ENCODE measurements at places on chromosomes 3 and 15. TPM values are rescaled to one million over a fixed set of nuclear protein-coding genes. Genes with fewer than 3 reads are reported as not detected.

GRCh38 chr3:185152410-185153170 is at the start of gene C3orf70:
TSS of gene C3orf70 (minus strand) at chr3:185153060. CDS start at chr3:185152823, 237 bp downstream.
- DNase-seq: no peak

DNA sequence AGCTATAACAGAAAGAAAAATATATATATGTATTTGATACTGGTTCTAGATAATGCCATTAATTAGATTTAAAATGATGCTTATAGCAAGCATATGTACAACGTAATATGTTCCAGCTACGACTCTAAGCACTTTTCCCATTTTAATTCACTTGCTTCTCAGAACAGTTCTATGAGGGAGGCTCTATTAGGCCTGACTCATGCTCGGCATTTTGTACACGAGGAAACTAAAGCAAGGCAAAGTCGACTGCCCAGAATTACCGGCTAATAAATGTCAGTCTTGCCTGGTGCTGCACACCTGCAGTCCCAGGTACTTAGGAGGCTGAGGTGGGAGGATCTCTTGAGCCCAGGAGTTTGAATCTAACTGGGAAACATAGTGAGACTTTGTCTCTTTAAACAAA is 106.0 kb downstream of the PTPRG start:
- DNase-seq: no peak

- DNase-seq: no peak
These were observed 38.1 kb downstream of the HSPBAP1 start for GRCh38 chr3:122755491-122755890.

Gene EPHA6
- polyA plus RNA-seq: not detected

GRCh38 chr3:128992926-128993460 is 883 bp downstream of the CFAP92 start:
- DNase-seq: no peak

GRCh38 chr3:130968221-130968620 is 58.4 kb downstream of the ASTE1 start:
- DNase-seq: no peak

GRCh38 chr3:42025370-42026138 is 63.7 kb upstream of the ULK4 start:
- DNase-seq: no peak

GRCh38 chr3:177746337-177746933 is 549.2 kb upstream of the TBL1XR1 start:
- DNase-seq: no peak

DNA sequence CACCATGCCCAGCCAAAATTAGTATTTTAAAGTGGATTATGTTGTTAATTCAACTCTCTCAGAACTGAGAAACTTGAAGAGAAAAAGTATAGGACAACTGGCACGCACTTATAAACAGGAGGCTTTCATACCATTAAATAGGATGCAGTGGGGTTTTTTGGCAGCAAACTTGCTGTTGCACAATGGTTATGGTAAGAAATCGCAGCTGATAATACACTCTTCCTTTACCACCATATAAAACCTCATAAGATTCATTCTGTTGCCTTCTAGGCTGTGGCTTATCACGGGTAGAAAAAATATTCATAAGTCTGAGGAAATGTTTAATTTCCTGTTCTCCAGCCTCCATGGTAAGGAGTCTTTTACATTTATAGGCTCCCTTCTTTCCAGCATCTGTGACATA is 95.3 kb downstream of the TMCO5A start:
- no peak for DNase-seq

DNA sequence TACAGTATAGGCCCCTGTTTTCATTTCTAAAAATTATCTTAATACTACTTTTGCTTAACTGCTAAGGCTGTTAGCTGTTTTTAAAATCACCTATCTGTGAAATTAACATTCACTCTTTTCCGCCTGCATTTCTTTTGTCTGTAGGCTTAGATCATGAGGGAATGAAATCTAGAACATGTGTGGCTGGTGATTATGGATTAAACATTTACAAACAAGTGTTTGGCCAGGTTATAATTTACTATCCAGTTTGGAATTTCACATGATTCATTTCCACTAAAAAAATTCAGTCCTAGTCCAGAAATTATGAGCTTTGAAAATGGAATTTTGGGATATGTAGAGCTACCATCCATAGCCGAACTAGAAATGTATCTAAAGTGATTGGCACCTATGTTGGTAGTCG is 39.1 kb downstream of the GOLM2 start:
- no peak for DNase-seq

GRCh38 chr3:145698250-145698649 is 462.7 kb downstream of the PLOD2 start:
- no peak for DNase-seq

DNA sequence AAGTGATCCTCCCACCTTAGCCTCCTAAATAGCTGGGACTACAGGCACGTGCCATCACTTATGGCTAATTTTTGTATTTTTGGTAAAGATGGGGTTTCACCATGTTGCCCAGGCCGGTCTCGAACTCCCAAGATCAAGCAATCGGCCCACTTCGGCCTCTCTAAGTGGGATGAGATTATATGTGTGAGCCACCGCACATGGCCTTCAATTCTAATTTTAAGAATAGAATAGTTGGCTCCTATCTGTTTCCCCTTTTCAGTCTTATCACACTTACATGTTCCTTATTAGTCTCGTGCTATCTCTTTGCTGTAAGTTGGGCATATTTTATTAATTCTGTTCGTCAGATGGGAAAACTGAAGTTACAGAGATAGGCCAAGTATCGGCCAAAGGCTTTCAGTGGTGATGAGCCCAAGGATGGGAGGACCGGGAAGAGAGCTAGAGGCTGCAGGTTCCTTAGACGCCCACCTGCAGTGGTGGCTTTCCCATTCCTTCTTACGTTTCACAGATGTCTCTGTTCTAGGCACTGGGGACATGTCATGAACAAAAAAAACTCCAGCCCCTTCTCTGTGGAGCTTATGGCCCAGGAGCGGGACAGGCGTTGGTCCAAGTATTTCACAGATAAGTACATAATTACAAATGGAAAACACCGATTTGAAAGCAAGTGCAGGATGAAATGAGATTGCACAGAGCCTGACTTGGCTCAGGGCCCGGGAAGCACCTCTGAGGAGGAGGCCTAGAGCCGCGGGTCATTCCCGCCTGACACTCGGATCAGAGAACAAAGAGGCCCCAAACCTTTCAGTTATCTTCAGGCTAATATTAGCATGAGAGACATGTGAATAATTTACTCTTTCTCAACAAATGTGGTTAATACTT is 91.1 kb upstream of the KLF13 start:
- no peak for DNase-seq

DNA sequence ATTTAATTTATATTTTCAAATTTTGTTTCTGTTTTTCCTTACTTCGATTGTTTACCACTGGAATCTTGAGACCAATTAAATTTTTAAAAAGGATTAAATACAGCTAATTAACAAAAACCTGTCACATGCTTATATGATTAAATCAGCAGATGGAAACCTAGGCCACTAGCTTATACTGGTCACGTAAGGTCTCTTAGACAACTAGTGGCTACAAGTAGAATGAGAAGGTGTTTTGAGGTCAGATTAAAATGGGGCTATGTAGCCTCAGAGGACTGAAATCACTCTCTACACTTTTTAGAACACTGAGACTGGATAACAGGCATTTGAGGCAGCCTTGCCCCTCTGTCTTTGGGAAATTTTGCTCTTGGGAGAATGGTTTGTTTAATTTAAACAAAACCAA is 246.5 kb upstream of the ONECUT1 start:
- no peak for DNase-seq

Gene ZBBX
- polyA plus RNA-seq: not detected

GRCh38 chr3:124873226-124873625 is 13.9 kb downstream of the ITGB5 start:
- no peak for DNase-seq

DNA sequence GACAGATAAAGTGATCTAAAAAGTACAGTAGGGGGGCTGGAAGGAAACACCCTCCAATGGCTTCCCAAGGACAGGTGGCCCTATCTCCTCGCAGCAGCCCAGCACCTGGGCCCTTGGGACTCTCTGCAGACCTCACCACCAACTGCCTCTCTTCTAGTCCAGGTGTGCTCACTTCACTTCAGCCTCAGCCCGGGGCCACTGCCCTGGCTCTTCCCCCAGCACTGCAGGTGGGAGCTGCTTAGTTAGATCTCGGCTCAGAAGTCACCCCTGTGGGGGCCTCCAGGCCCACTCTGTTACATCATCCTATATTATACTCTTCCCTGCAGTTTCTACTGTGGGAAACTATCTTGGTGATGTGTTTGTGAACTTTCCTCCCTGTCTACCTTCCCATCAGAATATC is 2.0 kb downstream of the KLF15 start:
- DNase-seq: no peak

- no peak for DNase-seq
These were observed 15.2 kb upstream of the PLXND1 start for GRCh38 chr3:129621626-129622225.

DNA sequence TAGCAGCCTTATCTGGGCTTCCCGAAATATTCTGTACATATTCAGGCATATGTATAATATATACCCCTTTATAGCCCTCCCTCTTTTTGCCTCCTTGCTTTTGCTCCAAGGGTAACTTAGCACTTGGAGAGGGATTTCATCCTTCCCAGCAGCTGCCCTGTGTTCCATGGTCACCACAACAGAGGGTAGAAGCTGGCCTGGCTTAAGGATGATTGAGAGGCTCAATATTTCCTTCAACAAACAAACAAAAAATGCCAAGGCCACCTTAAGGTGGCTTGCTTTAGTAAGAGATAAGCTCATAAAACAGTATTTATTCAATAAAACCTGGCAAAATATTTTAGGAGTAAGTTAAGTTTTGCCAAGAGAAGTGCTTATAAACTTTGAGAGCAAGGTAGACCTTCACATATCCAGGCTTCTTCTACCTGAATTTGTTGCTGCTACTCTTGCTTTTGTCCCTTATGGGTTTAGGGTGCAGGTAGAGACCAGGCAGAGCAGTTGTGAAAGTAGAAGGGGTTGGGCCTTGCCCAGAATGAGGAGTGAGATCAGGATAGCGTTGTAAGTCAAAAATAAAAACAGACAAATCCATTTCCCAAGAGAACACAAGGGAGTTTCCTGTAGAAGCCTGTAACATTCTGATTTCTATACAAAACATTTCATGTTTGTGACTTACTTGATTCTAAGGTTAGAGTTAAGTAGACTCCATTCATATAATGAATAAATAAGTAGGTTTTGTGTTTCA is 52.7 kb upstream of the ATOSA start:
- DNase-seq: no peak

DNA sequence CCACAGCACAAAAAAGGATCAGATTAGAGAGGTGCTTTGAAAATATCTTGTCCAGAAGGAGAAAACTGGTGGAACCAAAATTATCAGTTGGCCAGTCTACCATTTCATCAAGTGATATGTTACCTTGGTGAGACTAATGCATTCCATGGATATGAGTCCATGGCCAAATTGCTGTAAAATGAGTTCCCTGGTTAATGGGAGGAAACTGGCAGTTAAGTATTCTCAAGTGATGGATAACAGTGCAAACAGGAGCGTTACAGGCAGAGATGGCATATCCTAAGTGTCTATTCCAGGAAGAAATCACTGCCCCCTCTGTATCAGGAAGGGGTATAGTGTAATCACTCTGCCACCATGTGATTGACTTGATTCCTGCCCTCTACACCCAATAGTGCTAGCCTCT is 34.0 kb downstream of the MYRIP start:
- DNase-seq: no peak

GRCh38 chr15:76151599-76151974 is 91.8 kb downstream of the TMEM266 start:
- DNase-seq: no peak

Gene CHST13
- 32.0 TPM for polyA plus RNA-seq

- DNase-seq: no peak
These were observed 325.2 kb downstream of the DIPK2A start for GRCh38 chr3:144296808-144297207.

DNA sequence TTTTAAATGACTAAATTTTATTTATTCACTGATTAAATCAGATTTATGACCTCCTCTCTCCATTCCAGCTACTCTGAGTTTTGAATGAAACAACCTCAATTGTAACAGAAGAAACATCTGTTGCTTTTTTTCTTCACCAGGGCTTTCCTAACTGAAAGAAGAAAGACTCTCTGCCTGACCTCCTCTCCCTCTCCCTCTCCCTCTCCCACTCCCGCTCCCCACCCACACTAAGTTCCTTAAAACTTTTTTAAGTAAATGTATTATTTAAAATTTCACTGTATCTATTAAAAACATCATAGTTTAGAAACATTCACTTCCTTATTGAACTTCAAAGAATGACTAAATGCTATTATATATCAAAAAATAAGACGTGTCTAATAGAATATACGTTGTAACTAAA is 122.0 kb downstream of the TFDP2 start:
- DNase-seq: no peak

Gene ZNF860
- 0.73 TPM for polyA plus RNA-seq

- no peak for DNase-seq
These were observed 60.8 kb upstream of the ARHGEF26 start for GRCh38 chr3:154060238-154061000.

Gene SCAANT1
- polyA plus RNA-seq: not detected

Gene SMCO1
- not detected for polyA plus RNA-seq

- DNase-seq: no peak
These were observed 16.1 kb downstream of the ISY1 start for GRCh38 chr3:129144786-129145185.

- DNase-seq: no peak
These were observed 700 bp upstream of the BLM start for GRCh38 chr15:90716317-90716975.

Gene ST3GAL6
- polyA plus RNA-seq: 17.5 TPM

- DNase-seq: no peak
These were observed 43.2 kb upstream of the SKOR1 start for GRCh38 chr15:67781907-67782690.

DNA sequence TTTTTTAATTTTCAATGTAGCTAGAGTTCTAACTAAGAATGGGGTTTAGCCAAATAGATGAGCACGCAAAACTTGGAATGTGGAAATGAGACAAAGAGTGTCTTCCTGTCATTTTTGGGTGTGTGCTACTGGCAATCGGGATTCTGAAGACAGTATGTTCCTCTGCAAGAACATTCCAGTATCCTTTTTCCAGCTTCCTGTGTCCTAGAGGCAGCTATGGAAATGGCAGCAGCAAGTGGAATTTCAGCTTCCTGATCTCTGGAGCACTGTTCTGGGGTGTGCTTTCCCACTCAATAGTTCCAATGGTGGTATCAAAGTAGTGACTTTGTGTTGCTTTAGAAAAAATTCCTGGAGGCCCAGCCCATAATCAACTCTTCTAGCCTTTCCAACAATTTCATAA is 642.9 kb upstream of the KCNMB2 start:
- no peak for DNase-seq

Gene CRABP1
- polyA plus RNA-seq: not detected

GRCh38 chr15:77800305-77800704 is 167.6 kb upstream of the LINGO1 start:
- DNase-seq: no peak

DNA sequence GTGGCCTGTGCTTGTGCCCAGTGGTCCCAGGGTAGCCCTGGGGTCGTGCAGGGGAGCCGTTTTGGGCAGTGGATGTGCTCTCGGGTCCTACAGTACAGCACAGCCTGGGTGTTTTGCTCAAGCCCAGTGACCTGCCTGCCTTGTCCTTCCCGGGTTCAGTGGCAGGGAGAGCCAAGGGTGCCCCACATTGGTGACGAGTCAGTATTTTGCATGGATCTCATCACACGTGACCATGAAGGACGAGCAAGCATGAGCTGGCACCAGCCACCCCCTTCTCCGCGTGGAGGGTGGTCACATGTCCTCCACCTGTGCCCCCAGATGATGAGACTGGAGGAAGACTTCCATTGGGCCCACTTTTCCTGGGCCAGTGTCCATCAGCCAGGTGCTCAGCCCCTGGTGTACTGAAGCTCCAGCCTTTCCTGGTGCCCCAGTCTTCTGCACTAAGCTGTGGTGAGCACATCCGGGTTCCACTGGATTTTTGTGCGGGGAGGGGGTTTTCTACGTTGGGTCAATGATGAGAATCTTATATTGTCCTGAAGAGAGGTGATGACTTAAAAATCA is 197.5 kb downstream of the UBE3A start:
- no peak for DNase-seq

Measured in HepG2 (cell line).